ENCODE measurements at places on chromosomes 11 and 22.

- no peak for DNase-seq
Observed at GRCh38 chr11:73334384-73335203, 26.5 kb downstream of the ARHGEF17 start.

DNA sequence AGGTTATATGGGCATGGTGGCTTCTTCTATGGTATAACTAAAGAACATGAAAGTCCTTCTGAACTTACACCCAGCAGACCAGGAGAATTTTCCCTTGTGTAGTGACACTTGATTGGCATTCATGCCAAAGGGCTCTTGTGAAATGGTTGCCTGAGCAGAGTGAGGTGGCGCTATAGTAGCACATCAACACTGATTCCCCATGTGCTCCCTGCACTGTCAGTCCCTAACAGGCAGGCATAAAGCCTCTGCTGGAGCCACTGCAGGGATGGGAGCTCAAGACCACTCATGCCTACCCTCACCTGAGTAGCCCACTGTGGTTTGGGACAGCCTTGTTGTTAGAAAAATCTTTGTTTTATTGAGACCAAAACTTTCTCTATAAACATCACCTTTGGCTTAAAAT lies 92.6 kb upstream of the LIN7C start:
- DNase-seq = no peak

GRCh38 chr22:30266445-30267381 lies at the start of gene OSM:
Gene OSM, minus strand, starts transcription at chr22:30266851. Its CDS starts 52 bp downstream, at chr22:30266799.
- DNase-seq = no peak

DNA sequence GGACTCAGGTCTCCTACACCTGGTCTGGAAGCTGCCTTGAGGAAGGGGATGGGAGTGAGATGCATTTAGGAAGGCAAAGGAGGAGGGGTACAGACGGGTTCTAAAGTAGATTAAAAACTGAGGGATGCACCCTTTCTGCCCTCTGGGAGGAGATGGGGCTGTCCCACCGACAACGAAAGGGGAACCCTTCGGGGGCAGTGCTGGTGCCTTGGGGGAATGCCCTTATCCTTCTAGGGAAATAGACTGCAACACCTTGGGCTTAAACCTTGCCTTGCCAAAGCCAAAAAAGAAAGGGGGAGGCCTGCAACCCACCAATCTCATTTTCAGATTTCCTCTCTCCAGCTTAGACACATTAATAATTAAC lies 89.8 kb downstream of the PLEKHA7 start:
- DNase-seq = no peak

DNA sequence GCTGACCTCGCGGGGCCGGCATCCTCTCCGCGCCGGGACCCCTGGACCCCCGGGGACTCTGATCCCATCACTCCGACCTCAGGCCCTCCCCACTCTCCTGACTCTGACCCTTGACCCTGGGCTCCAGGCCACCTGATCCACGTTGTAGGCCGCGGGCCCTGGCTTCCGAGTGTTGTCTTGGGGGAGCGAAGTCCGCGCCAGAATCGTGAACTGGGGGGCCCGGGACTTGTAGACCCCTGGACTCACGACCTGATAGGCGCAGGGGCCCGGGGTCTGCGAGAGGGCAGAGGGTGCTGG lies 716 bp upstream of the TYMP start:
- DNase-seq = no peak

DNA sequence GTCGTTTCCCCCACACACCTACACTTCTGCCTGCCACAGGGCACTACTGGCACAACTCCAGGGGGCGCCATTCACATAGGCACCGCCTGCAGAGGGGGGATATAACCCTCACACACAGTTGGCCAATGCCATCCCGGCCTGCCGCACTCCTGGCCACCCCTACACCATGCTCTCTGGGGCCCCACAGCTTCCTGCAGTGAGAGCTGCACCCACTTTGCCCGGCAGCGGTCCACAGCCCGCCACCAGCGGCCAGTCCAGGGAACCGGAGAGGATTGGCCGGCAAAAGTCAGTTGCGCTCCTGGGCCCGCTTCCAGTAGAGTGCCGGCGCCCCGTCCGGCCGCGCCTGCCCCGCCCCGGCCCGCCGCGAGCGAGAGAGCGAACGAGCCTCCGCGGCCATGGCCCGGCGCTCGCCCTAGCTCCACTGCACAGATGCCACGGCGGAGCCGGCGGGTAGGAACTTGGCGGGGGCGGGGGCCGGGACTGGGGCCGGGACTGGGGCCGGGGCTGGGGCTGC lies 25.6 kb upstream of the SUSD2 start:
- DNase-seq = no peak

GRCh38 chr11:107688322-107688918 lies 23.4 kb downstream of the SLN start:
- no peak for DNase-seq

DNA sequence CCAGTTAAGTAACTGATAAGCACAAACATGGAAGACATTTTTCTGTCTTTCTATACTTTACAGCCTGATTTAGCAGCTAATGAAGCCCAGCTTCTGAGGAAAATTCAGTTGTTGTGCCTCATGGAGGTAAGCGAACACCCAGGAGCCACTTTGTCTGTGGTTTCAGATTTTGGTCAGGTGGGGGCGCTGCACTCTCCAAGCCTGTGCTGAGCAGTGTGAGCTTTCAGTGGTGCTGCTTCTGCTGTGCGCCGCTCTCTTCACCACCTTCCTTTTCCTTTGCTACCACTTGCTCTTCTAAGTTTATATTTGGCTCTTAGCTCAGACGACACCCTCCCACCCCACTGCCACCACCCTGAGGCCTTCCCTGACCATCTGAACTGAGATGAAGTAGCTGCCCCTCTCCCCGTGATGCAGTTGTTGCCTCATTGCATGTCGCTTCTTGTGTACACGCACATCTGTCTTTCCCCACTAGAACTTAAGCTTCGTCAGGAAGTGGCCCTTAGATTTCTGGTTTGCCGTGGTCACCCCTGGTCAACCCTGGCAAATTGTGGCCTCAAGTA lies 14.0 kb downstream of the PSMD13 start:
- DNase-seq = no peak

- no peak for DNase-seq
Observed at GRCh38 chr11:111205632-111206385, 39.7 kb upstream of the POU2AF2 start.

GRCh38 chr22:32836280-32837123 lies 35.0 kb downstream of the TIMP3 start:
- DNase-seq = no peak

- DNase-seq = no peak
Observed at GRCh38 chr11:26095340-26095739, 236.6 kb upstream of the ANO3 start.

DNA sequence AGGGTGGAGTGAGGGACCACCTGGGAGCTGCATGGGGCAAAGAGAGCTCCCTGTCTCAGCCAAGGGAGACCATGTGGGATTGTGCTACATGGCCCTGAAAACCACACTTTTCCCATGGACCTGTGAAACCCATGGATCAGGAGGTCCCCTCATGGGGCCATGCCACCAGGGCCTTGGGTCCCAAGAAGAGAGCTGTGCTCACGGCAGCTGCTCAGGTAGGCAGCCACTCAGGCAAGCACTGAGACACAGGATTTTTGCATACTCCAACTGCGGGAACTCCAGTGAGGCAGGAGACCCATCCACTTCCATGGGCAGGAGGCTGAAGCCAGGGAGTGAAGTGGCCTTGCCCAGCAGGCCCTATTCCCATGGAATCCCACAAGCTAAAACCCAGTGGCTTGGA lies 190.0 kb downstream of the KCNA4 start:
- DNase-seq = no peak

All from DMS79 (cell line).